ENCODE measurements at places on chromosomes 2 and 18. TPM values are rescaled to one million over a fixed set of nuclear protein-coding genes. Genes with fewer than 3 reads are reported as not detected.
A peak's percentile ranks its signal among the peaks of the same experiment; 100 is the strongest.

- peaks cover 6% of the 10 kb centered on the region for H3K4me1 ChIP-seq
- no peak for DNase-seq
- H3K4me3 ChIP-seq, result no peak overlapping the region
- H3K27me3 ChIP-seq, result no peaks in the 10 kb centered on the region
- no peak overlapping the region for H3K27ac ChIP-seq
Measured at GRCh38 chr2:28046921-28047320, 156.4 kb downstream of the BABAM2 start.

The HRH4 gene
- total RNA-seq, result not detected

The MARCHF4 gene
- total RNA-seq, result not detected

DNA sequence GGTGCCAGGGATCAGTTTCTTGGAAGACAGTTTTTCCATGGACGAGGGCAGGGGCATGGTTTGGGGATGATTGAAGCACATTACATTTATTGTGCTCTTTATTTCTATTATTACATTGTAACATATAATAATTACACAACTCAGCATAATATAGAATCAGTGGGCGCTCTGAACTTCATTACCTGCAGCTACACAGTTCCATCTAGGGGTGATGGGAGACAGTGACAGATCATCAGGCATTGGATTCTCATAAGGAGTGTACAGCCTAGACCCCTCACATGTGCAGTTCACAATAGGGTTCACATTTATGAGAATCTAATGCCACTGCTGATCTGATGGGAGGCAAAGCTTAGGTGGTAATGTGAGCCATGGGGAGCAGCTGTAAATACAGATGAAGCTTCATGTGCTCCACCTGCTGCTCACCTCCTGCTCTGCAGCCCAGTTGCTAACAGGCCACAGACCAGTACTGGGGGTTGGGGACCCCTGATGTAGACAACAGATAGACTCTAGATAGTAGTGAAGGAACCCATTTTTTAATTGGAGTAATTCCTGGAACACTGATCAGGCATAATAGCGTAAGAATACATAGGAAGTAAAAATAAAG, 41.5 kb upstream of the MC4R start:
- no peaks in the 10 kb centered on the region for H3K36me3 ChIP-seq
- H3K27me3 ChIP-seq, result no peaks in the 10 kb centered on the region
- H3K27ac ChIP-seq, result no peak overlapping the region
- peak; percentile 14 for DNase-seq
- H3K4me3 ChIP-seq, result no peak overlapping the region

- H3K36me3 ChIP-seq, result no peaks in the 10 kb centered on the region
- no peak overlapping the region for H3K4me3 ChIP-seq
- DNase-seq, result no peak
- no peak overlapping the region for H3K27ac ChIP-seq
Measured at GRCh38 chr18:14963246-14963645, 215.3 kb downstream of the ANKRD30B start.

DNA sequence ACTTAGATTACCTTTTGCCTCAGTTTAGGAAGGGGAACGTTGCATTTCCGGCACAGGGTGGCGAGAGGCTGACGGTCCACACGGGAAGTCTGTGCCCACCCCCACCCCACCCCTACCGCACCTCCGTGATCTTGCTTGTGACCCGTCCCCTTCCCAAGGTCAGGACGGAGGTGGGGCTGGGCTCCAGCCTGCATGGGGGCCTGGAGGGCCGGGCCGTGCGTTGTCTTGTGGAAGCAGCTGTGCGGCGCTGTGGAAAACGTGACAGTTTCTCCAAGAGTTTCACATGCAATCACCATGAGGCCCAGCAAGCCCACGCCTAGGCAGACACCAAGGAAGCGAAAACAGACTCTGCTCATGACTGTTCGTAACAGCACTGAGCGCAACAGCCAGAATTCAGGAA, 76.8 kb upstream of the HDAC4 start:
- no peak overlapping the region for H3K4me3 ChIP-seq
- DNase-seq, result no peak
- H3K27me3 ChIP-seq, result no peaks in the 10 kb centered on the region
- H3K27ac ChIP-seq, result no peak overlapping the region

The SIX3 gene
- total RNA-seq, result not detected

DNA sequence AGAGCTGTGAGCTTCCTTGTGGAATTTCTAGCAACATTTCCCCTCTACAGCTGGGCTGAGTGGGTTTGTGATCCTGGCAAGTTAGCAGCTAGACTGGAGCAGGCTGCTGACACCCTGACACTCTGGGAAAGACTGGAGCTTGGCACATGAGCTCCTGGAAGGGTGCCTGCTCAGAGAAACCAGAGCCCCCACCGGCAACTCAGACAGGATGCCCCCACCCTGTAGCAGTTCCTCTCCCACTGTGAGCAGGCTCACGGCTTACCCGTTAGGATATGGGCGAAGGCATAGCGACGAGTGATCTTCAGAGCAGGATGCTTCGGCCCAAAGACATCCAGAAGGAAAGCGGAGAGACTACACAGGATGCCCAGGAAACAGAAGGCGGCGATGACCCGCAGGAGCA, 11.2 kb downstream of the TMEM127 start:
- H3K4me1 ChIP-seq, result peaks cover 40% of the 10 kb centered on the region
- peaks cover 21% of the 10 kb centered on the region for H3K36me3 ChIP-seq
- H3K4me3 ChIP-seq, result no peak overlapping the region
- no peak for DNase-seq
- H3K27ac ChIP-seq, result no peak overlapping the region

The RNMT gene
- 76.4 TPM for total RNA-seq

DNA sequence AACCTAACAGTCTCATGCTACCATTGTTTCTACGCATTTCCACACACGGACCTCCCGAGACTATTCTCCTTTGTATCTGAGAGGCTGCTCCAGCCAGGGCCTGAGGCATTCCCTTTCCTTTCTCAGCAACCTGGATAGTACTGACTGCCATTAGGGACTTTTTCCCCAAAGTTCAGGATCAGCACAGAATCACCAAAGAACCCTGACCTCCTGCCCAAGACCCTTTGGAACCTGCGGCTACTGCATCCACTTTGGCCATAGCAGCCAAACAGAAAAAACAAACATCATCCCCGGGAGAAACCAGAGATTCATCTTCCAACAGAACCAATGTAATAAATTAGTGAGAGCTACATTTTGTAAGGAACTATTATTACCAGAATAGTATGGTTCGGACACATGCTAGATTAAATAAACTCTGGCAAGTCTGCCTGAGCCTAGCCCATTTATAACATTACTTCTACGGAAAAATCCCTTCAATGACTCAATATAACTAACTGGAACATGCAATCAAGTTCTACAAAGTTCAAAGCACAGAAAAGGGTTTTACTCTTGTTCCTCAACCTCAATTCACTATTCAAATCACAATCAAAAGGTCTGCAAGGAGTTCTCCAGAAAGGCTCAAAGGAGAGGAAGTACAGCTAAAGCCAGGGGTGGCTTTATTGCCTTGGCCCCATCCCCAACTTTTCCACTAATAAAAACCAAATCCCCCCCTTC, 51.8 kb downstream of the LPIN2 start:
- no peak for DNase-seq
- peaks cover 57% of the 10 kb centered on the region for H3K36me3 ChIP-seq
- H3K4me3 ChIP-seq, result peak overlapping the region; percentile 65
- H3K27ac ChIP-seq, result peak overlapping the region; percentile 99
- peaks cover 81% of the 10 kb centered on the region for H3K4me1 ChIP-seq
- no peaks in the 10 kb centered on the region for H3K27me3 ChIP-seq

DNA sequence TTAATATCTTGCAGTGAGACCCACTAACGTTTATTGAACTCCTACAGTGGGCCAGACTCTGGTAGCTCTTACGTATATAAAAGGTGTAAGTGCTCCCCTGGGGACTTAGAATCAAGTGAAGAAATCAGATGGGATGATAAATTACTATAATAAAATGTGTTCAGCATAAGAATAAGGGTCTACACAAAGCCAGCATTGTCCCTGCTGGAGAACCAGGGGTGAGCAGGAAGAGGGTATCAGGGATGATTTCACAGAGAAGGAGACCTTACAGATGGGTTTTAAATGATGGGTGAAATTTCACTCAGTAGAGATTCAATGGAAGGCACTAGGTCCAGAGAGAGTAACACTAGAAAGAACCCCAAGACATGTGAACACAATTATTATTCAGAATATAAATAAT, 20.7 kb downstream of the NRXN1 start:
- H3K4me1 ChIP-seq, result no peaks in the 10 kb centered on the region
- H3K36me3 ChIP-seq, result no peaks in the 10 kb centered on the region
- no peak overlapping the region for H3K27ac ChIP-seq
- no peaks in the 10 kb centered on the region for H3K27me3 ChIP-seq
- DNase-seq, result no peak

GRCh38 chr2:200137691-200138090, 168.8 kb upstream of the SPATS2L start:
- H3K27me3 ChIP-seq, result peaks cover 1% of the 10 kb centered on the region
- no peaks in the 10 kb centered on the region for H3K36me3 ChIP-seq
- DNase-seq, result no peak
- H3K27ac ChIP-seq, result no peak overlapping the region

The ST8SIA5 gene
- not detected for total RNA-seq

The THSD7B gene
- not detected for total RNA-seq

DNA sequence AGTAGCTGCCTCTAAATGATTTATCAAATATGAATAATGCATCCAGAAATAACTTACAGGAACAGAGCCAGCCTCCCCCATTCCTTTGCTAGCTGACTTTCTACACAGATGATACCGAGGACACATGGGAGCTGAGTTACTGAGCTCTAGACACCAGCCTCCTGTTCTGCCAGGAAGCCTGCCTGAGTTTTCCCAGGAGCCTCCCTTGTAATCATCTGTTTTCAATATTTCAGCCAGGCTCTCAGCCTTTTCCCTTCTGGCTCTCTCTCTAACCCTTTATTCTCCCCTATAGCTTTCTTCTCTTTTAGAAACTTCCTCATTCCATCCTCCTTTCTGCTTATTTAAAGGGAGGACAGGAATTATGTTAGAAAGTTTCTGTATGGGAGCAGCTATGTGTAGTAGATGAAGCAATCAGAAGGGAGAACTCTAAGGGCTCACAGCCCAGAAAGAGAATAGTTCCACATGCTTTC, 911.6 kb downstream of the TDRD15 start:
- H3K27me3 ChIP-seq, result no peaks in the 10 kb centered on the region
- H3K4me3 ChIP-seq, result no peak overlapping the region
- H3K36me3 ChIP-seq, result no peaks in the 10 kb centered on the region
- no peak overlapping the region for H3K27ac ChIP-seq
- H3K4me1 ChIP-seq, result no peaks in the 10 kb centered on the region

- H3K27ac ChIP-seq, result peak overlapping the region; percentile 86
- DNase-seq, result peak; percentile 40
- H3K36me3 ChIP-seq, result peaks cover 44% of the 10 kb centered on the region
- H3K4me3 ChIP-seq, result peak overlapping the region; percentile 33
- peaks cover 87% of the 10 kb centered on the region for H3K4me1 ChIP-seq
Measured at GRCh38 chr2:37653805-37654378, 17.6 kb downstream of the CDC42EP3 start.

DNA sequence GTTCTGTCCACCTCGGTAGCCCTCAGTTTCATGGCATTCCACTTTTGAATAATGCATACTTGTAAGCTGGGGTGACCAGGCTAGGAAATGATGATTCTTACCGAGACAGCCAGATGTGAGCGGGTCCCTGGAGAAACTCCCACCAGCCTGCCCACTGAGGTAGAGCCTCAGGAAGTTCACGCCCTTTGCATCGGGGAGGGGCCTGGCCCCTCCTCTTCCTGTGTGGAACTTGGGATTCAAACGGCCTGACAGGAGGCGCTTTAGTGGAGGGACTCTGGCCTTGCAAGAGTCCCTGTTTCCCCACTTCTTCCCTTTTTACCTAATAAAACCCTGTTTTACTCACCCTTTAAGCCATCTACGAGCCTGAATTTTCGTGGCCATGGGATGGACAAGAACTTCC, 44.6 kb downstream of the MRO start:
- DNase-seq, result no peak
- no peaks in the 10 kb centered on the region for H3K4me1 ChIP-seq
- H3K36me3 ChIP-seq, result no peaks in the 10 kb centered on the region

GRCh38 chr18:59743566-59743965, 46.3 kb upstream of the CCBE1 start:
- no peak overlapping the region for H3K27ac ChIP-seq
- no peaks in the 10 kb centered on the region for H3K36me3 ChIP-seq
- no peaks in the 10 kb centered on the region for H3K4me1 ChIP-seq
- DNase-seq, result no peak
- peaks cover 6% of the 10 kb centered on the region for H3K27me3 ChIP-seq

- H3K36me3 ChIP-seq, result no peaks in the 10 kb centered on the region
- no peaks in the 10 kb centered on the region for H3K4me1 ChIP-seq
- H3K4me3 ChIP-seq, result no peak overlapping the region
- H3K27me3 ChIP-seq, result no peaks in the 10 kb centered on the region
- DNase-seq, result no peak
- H3K27ac ChIP-seq, result no peak overlapping the region
Measured at GRCh38 chr2:212328136-212328535, 210.5 kb downstream of the ERBB4 start.

The POTEC gene
- not detected for total RNA-seq

The G6PC2 gene
- not detected for total RNA-seq

GRCh38 chr2:33197198-33197938, 250.6 kb downstream of the LTBP1 start:
- no peaks in the 10 kb centered on the region for H3K36me3 ChIP-seq
- H3K4me1 ChIP-seq, result no peaks in the 10 kb centered on the region
- no peak for DNase-seq

DNA sequence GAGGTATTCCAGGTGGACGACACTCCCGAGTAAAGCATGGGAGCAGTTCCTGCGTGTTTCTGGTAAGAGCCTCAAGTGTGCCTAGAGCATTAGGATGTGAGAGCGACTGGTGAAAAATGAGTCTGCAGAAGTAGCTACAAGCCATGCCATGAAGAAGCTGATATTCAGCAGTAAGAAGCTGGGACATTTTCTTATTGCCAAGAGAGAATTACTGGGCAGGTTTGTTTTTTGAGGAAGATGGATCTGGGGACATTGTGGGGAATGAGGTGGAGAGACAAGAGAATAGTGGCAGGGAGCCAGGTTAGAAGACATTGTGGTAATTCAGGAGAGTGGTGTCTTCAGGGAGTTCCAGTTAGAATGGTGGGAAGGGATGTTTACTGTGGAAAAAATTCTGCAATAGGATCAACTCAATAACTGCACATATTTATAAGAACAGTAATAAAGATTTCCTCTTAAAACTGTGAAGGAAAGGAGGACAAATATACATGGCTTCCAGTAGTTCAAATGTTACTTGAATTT, 38.2 kb downstream of the CRIM1 start:
- no peak overlapping the region for H3K4me3 ChIP-seq
- no peaks in the 10 kb centered on the region for H3K4me1 ChIP-seq
- no peaks in the 10 kb centered on the region for H3K27me3 ChIP-seq
- H3K36me3 ChIP-seq, result peaks cover 2% of the 10 kb centered on the region
